NCI-H1105 treated with DMSO at 0.1 percent for 48 hours (cell line): ENCODE measurements at places on chromosomes 6 and 20.

- DNase-seq = no peak
Observed at GRCh38 chr6:35064290-35064689, 76.8 kb downstream of the TCP11 start.

DNA sequence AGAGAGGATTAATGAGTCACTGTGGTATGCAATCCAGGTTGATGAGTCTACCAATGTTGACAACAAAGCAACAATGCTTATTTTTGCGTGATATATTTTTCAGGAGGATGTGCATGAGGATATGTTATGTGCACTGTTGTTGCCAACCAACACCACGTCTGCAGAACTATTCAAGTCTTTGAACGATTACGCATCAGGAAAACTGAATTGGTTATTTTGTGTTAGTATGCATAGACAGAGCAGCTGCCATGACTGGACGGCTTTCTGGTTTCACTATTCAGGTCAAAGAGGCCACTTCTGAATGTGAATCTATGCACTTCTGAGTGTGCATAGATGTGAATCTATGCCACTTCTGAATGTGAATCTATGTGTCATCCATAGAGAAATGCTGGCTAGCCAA lies 134.0 kb upstream of the GRIK2 start:
- no peak for DNase-seq

DNA sequence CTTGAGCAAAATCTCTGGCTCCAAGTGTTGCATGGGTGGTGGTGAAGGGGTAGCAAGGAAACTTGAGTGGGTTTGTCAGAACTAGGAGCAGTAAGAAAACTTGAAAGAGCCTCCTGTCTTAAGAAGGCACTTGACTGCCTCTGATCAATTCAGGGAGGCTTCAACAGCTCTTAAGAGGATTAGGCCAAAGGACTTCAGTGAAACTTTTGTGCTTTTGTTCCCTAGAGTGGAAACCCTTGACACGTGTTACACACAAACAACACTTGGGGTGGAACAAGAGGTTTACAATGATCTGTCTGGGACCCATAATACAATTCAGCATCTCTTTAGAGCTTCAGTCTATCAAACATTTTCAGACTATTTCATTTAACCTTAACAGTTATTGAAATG lies 80.1 kb upstream of the ARMC2 start:
- no peak for DNase-seq

- DNase-seq = no peak
Observed at GRCh38 chr6:71028236-71028876, 71.5 kb upstream of the B3GAT2 start.

DNA sequence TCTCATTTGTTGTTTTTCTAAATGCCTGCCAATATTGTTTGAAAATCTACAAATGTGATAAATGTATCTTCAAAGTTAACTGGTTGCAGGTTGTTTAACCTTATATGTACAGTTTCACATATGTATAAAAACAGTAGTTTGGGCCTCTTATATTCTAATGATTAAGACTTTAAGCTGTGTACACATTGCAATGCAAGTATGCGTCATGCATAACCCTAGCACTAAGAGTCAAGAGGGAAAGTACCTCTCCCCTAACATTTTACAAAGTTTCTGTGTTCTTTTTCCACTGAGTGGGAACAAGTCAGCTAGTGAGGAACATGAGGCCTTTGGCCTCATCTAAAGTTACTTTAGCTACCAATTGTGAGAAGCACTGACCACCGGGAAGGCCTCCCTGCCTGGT lies 25.7 kb upstream of the MICB start:
- DNase-seq = no peak

- peak; percentile 4 for DNase-seq
Observed at GRCh38 chr6:35092362-35093117, 48.6 kb downstream of the TCP11 start.

GRCh38 chr6:85403331-85404015 lies 46.4 kb upstream of the NT5E start:
- DNase-seq = no peak

DNA sequence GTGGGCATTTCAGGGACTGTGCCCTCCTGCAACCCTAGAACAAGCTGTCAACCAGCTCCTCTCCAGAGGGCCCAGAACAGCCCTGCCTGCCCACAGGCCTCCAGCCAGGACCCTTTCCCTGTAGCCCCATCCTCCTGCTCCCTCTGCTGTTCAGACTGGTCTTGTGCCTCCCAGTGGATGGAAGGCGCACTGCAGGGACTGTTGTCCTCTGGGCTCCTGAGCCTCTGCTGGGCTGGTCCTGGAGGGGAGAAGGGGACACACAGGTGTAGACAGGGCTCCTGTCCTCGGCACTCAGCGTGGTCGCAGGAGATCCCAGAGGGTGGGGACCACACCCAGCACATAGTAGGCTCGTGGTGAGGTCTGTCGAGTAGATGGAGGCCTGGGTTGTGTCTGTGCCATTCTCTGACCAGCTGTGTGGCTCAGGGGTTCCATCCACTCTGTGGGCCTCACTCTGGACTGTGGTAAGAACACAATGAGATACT lies 11.5 kb downstream of the ITPR3 start:
- peak; percentile 3 for DNase-seq

- DNase-seq = no peak
Observed at GRCh38 chr6:98605705-98606104, 228.7 kb upstream of the POU3F2 start.

- DNase-seq = no peak
Observed at GRCh38 chr6:166830891-166831363, 125.4 kb downstream of the RNASET2 start.

GRCh38 chr20:56630086-56630493 lies 984 bp downstream of the TFAP2C start:
- peak; percentile 38 for DNase-seq

DNA sequence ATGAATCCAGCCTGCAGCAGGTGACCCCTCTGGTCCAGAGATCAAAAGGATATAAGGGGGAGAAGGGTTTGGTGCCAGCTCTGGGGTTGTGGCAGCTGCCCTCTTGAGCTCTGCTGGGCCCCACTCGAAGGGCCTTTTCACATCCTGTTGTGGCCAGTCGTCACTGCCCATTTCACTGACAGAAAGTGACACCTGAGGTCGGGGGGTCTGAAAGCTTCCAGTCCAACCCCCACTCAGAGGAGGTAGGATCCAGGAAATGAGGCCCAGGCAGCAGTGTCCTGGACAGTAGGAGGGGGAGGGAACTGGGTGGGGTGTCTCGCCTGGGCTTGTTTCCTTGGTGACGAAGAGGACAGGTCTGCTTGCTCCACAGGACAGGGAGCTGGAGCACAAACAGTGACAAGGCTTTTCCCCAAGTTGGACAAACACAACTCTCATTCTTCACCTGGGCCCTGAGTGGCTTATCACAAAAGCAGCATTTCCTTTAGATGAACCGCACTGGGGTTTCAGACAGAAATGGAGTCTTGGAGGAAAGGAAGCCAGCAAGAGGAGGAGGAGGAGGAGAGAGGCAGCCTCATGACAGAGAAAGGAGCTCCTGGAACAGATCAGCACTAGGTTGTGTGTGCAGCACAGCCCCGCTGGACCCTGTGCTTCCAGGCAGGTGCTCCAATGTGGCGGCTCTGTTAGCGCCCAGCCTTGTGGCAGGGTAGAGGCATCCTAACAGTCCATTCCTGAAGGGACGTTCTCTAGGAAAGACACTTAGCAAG lies 11.0 kb downstream of the FRS3 start:
- no peak for DNase-seq

DNA sequence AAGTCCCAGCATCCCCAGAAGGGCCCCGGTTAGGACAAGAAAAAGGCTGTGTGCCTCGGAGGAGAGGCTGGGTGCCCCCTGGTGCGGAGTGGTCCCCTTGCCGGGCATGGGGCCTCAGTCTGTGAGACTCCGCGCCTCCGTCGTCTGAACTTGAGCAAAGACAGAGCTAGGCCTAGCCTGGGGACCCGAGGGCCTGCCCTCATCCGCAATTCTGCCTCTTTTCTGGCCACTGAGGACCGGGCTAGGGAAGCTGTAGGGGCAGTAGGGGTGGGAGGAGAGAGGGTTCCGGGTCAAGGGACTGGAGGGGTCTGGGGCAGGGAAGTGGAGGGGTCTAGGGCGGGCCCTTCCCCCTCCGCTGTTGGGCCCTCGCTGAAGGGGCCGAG lies 550 bp upstream of the HSPA12B start:
- DNase-seq = no peak

DNA sequence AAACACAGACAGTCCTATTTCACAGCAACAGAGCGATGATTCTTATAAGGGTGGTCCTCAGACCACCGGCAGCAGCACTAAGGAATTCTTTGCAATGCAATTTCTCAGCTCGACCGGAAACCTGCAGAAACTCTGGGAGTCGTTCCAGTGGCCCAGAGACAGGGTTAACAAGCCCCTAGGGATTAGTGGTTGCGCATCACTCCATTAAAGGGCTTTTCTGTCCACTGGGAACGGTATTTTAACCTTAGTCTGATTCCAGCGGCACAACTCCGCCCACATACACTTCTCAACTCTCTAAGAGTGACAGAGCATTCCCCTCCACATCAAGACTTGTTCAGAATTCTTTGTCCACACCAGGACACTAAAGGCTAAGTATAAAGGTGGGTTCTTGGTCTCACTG lies 341.5 kb downstream of the TFAP2A start:
- no peak for DNase-seq

GRCh38 chr6:146719387-146719786 lies 120.6 kb downstream of the ADGB start:
- no peak for DNase-seq

- DNase-seq = no peak
Observed at GRCh38 chr6:168886964-168887363, 366.7 kb downstream of the THBS2 start.

DNA sequence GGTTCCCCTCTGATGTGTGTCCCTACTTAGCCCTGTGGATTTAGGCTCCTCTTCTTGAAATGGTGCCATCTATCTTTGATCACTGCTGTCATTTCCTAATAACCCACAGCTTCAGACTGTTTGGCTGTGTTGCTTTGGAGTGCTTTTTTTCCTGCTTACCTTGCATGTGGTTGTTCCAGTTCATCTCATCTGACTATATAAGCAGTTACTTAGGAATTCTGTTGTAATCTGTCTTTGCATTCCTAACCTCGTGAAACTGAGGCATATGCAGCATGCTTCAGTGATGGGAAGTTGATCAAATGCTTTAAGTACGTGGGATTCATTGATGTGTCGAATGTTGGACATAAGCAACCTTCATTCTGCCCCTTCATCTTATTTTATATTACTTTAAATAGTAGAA lies 115.8 kb upstream of the FLRT3 start:
- DNase-seq = no peak

DNA sequence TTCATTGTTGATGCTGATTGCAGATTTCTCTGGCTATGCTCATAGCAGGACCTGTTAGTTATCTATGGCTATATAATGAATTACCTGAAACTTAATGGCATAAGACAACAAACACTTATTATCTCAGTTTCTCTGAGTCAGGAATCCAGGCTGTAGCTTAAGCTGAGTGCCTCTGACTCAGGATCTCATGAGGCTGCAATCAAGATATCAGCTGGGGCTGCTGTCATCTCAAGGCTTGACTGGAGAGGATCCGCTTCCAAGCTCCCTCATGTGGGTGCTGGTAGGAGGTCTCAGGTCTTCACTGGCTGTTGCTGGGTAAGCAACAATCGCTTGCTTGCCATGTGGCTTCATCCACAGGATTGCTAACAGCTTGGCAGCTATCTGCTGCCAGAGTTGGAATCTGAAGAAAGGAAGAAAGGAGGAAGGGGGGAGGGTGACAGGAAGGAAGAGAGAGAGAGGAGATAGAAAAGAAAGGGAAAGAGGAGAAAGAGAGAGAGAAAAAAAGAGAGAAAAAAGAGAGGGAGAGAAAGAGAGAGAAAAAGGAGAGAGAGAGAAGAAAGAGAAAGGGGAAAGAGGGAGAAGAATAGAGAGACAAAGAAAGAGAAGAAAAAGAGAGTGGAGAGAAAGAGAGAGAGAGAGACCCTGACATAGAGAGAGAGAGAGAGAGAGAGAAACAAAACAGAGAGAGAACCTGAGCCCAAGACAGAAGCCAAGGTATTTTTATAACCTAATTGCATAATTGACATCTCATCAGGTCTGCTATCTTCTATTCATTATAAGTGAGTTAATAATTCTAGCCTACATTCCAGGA lies 579.0 kb upstream of the BTBD3 start:
- DNase-seq = no peak

DNA sequence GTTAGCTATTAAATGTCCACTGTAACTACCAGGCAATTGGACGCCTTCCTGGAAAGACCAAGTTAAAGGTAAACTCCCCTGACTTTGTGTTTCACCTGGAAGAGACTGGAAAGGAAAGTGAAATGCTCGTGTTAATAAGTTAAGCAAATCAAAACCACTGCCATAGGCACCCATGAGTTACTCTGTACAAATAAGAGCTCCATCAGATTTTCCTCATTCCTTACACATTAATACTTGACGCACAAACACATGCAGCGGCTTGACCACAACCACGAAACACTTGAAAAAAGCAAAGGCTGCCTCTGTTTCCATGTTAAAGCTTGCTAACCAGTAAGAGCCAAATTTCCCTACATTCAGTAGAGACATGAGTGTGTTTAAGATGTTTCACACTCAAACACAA lies 19.8 kb downstream of the GCM1 start:
- no peak for DNase-seq

DNA sequence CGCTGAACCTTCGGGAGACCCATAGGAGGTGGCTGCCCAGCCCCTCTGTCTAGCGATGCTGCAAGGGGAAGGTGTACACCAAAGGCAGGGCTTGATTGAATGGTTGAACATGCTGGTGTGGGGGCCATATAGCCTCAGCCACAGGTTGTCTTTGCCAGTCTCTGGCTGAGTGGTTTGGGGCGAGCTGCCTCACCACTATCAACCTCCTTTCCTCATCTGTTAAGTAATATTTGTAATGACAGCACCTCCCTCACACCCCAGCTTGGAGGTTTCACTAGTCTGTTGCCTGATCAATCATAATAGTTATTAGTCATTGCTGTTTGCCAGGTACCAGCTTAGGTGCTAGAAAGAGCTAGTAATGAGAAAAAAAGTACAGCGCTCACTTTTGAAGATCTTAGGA lies 11.8 kb upstream of the ZNF831 start:
- no peak for DNase-seq

DNA sequence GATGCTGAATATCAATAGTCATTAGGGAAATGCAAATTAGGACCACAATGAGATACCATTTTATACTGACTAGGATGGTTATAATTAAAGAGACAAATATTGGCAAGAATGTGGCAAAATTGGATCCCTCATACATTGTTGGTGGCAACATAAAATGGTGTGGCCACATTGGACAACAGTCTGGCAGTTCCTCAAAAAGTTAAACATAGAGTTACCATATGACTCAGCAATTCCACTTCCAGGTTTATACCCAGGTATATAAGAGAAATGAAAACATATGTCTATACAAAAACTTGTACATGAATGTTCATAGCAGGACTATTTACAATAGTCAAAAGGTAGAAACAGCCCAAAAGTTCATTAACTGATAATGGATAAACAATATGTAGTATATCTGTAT lies 2.0 kb upstream of the CRIP3 start:
- no peak for DNase-seq
